ENCODE measurements at places on chromosomes 3 and 15.

DNA sequence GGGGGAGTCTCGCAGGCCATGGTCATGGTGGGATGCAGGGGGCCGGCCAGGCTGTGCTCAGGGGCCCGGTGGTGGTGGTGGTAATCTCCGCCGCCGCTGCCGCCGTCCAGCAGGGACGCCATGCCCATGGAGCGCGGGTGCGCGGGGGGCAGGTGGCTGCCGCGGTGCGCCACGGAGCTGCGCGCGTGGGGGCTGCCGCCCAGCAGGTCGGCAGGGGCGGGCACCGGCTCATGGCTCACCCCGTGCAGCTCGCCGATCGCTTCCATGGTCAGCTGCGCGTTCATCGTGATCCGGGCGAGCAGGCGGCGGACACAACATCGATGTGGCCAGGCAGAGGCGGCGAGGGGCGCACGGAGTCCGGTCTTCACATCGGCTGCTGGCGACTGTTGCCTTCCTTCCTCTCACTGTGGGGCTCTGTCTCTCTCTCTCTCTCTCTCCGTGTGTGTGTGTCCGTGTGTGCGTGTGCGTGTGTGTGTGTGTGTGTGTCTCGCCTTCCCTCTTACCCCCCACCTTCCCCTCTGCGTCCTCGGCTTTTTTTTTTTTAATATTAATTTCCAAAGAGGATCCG is 451 bp downstream of the ONECUT1 start:
- peak; percentile 41 for DNase-seq

- DNase-seq: no peak
Measured at GRCh38 chr3:133655731-133656515, 5.8 kb downstream of the TOPBP1 start.

DNA sequence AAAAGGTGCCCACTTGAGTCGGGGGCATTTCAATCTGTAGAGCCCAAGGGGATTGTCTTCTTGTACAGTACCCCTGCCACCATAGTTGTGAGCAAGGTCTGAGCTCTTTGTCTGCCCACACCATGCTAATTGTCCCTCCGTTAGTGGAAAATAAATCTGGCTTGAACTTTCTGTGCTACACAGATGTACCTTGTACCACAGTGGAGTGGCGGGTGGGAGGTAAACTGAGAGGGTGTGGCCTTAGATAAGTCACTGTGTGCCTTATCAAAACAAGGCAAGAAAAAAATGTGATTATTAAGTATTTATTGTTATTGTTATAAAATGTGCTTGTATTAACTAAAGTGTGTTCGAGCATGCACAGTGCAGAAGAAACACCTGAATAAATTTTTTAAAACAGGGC is 242.9 kb upstream of the C2CD4B start:
- DNase-seq: no peak

DNA sequence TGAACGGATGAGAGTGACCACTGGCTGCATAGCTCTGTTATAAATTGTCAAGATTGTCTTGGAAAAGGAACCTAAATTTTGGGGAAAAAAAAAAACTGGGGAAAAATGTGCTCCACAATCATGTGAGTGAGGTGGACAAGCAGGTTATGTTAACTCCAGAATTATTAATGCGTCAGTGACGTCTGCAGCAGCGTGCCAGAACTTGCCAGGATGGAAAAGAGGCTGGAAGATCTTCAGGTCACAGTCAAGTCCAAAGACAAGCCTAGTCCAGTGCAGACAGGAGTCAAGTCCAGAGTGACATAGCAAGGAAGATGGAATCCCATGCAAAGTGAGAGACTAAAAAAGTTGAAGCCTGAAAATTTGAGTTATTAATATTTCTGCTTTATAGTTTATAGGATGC is 140.6 kb downstream of the RYR3 start:
- no peak for DNase-seq

GRCh38 chr3:9732080-9732739 is 675 bp downstream of the BRPF1 start:
- no peak for DNase-seq

- DNase-seq: peak; percentile 23
Measured at GRCh38 chr3:138434276-138434874, at the start of gene ESYT3. TSS of gene ESYT3 (plus strand) at chr3:138434616. CDS start at chr3:138434799, 183 bp downstream.
